Aorta (tissue), 5 donors: ENCODE measurements at places on chromosomes 7 and 10. TPM values are rescaled to one million over a fixed set of nuclear protein-coding genes. Genes with fewer than 3 reads are reported as not detected.

The GBX1 gene
- not detected for total RNA-seq

The SCRN1 gene
- total RNA-seq: 71.9 TPM

The FANK1 gene
- 1.8 TPM for total RNA-seq

The NRP1 gene
- 111 TPM for total RNA-seq
